ENCODE measurements at places on chromosomes 1 and 21. TPM values are rescaled to one million over a fixed set of nuclear protein-coding genes. Genes with fewer than 3 reads are reported as not detected.

- DNase-seq, result no peak
- no peak overlapping the region for H3K4me3 ChIP-seq
- H3K27ac ChIP-seq, result no peak overlapping the region
- H3K36me3 ChIP-seq, result no peaks in the 10 kb centered on the region
- H3K4me1 ChIP-seq, result no peaks in the 10 kb centered on the region
Measured at GRCh38 chr1:62077821-62078220, 116.8 kb upstream of the L1TD1 start.

DNA sequence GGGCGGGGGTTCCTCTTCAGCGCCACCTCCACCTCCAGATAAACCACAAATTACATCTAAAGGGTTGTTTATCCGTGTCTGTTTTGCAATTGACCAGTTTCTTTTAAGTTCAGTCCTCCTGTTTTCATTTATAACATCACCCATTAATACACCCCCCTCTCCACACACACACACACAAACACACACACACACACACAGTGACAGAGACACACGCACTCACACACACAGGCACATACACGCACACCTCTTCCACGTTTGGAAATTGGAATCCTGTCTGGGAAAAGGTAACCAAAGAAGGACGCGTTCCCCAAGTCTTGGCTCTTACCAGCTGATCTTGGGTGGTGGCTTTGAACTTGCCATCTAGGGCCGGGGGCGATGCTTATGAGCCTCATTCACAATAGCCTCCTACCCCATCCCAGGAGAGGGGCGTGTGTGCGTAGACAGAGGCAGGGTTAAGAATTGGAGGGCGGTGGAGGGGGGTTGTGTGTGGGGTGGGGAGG, 442 bp upstream of the CSMD2 start:
- H3K4me1 ChIP-seq, result peaks cover 5% of the 10 kb centered on the region
- no peak for DNase-seq
- no peak overlapping the region for H3K4me3 ChIP-seq

- DNase-seq, result no peak
- H3K27ac ChIP-seq, result no peak overlapping the region
- no peak overlapping the region for H3K4me3 ChIP-seq
Measured at GRCh38 chr1:70586046-70586445, 175.0 kb downstream of the CTH start.

DNA sequence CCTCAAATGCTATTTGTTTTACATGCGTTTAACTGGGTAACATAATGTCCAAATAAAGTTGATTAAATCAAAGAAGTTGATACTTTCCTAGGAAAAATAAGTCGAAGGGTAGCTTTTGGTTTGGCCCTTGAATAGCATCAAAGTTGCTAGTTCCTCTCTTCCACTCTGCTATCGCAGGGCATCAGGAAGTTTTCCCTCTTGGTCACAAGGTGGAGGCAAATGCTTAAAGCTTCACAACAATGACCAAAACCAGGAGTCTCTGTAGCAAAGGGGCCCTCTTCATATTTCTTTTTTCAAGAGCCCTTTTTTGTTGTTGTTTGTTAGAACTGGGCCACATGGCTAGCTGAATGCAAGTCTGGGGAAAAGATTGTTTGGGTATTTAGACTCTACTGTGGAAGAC, 668.4 kb downstream of the KCNT2 start:
- no peak overlapping the region for H3K4me3 ChIP-seq
- DNase-seq, result no peak
- H3K36me3 ChIP-seq, result no peaks in the 10 kb centered on the region
- H3K4me1 ChIP-seq, result no peaks in the 10 kb centered on the region
- H3K27me3 ChIP-seq, result no peaks in the 10 kb centered on the region
- H3K27ac ChIP-seq, result no peak overlapping the region

SERINC2 gene
- total RNA-seq, result 0.16 TPM

All from activated naive CD8-positive, alpha-beta T cell treated with anti-CD3 and anti-CD28 coated beads for 36 hours (primary cell).